Caudate nucleus (tissue), 63 donors: ENCODE measurements at places on chromosomes 7 and 10.

DNA sequence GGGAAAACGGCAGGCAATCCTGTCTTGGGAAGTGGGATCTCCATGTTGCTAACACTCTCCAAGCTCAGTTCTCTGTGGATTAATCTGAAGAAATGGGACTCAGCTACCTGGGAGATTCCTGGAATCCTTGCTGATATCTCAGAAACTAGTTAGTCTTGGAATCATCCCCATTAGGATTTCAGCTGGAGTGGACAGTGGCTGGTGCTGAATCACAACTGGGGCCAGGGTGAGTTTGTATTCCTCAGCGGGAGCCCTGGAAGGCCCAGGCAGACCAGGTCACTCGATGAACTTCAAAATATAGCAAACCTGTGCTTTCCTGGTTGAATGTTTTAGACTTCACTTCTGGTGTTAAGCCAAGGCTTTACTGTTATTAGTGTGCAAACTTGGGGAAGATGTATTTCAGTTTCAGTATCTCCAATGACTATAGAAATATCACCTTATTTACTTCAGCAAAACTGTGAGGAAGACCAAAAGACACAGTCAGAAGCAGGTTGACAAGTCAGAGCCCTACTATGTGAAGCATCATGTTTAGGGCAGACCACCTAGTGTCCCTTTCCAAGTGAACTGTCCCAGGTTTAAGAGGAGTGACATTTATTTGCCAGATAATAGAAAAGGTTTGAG lies 126.1 kb downstream of the AOAH start:
- no peak for DNase-seq

DNA sequence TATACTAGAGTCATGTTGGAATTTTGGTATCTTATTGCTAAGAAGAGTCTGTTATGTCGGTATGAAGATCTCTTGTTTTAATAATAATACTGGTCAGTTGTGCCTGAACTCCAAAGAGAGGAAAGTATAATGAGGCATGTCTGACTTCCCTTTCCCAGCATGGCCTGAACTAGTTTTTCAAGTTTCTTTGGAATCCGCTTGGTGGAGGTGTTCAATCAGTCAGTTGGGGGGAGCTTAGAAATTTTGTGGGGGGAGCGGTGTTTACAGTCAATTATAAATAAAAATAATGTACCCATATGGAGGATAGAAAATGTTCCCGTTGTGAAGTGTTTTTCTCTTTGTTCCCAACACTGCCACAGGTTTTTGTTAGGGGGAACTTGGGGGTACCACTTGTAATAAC lies 1.5 kb upstream of the TRDMT1 start:
- no peak for DNase-seq

- no peak for DNase-seq
These were observed 35.7 kb downstream of the GSDME start for GRCh38 chr7:24721481-24722001.

DNA sequence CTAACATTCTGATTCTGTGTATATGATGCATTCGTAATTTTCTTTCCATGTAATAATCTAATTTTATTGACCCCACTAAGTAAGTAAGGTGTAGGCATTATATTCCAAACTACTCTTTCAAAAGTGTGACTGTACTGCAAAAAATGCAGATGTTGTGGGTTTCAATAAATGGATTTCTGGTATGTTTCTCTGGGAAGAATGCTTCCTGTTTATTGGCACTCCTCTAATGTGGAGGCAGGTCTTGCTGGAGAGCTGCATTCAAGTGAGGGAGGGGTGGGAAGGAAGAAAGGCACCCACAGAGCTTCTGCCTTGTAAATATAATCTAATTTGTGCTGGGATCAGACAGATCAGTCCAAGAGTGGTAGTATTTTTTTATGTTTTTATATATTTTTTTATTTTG lies 23.9 kb downstream of the ST7 start:
- DNase-seq = no peak
